Non-pigmented ciliary epithelial cell (primary cell): ENCODE measurements at places on chromosomes 13 and 19.

- DNase-seq, result no peak
Measured at GRCh38 chr19:46972311-46972710, 47.3 kb upstream of the NPAS1 start.

DNA sequence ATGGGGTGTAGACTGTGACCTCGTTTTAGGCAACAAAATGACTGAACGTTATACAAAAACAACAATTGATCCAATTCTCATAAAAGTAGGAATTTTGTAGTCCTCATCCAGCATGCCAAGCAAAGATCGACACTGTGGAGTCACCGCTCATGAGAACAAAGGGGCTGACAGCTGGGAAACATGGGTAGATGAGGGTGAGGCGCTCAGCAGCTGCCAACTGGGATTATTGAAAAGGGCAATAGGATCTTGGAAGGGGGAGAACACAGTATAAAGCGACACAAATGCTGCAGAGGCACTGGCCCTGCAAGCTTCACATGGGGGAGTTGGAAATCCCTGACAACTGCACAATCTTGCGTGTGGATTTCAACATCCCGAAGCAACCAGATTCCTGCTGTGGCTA is 5.4 kb upstream of the ZNF765 start:
- no peak for DNase-seq

- no peak for DNase-seq
Measured at GRCh38 chr19:46456930-46457329, 14.4 kb downstream of the PNMA8A start.

- no peak for DNase-seq
Measured at GRCh38 chr13:43545317-43545874, 241.4 kb downstream of the ENOX1 start.

GRCh38 chr13:96792736-96793403 is 201.4 kb downstream of the OXGR1 start:
- no peak for DNase-seq

GRCh38 chr13:106548064-106548696 is 12.7 kb upstream of the EFNB2 start:
- DNase-seq, result no peak

- no peak for DNase-seq
Measured at GRCh38 chr19:676339-677105, at the start of gene FSTL3. FSTL3 (plus strand) TSS chr19:676392; CDS start chr19:676424, 32 bp downstream.
